ENCODE measurements at places on chromosomes 13 and 19.

- DNase-seq, result peak; percentile 37
These were observed 32.3 kb upstream of the AKAP11 start for GRCh38 chr13:42239644-42240043.

- DNase-seq, result no peak
These were observed 222.9 kb downstream of the SLITRK5 start for GRCh38 chr13:87894059-87894458.

GRCh38 chr19:57317503-57317902 is 2.8 kb upstream of the ZNF543 start:
- DNase-seq, result no peak

DNA sequence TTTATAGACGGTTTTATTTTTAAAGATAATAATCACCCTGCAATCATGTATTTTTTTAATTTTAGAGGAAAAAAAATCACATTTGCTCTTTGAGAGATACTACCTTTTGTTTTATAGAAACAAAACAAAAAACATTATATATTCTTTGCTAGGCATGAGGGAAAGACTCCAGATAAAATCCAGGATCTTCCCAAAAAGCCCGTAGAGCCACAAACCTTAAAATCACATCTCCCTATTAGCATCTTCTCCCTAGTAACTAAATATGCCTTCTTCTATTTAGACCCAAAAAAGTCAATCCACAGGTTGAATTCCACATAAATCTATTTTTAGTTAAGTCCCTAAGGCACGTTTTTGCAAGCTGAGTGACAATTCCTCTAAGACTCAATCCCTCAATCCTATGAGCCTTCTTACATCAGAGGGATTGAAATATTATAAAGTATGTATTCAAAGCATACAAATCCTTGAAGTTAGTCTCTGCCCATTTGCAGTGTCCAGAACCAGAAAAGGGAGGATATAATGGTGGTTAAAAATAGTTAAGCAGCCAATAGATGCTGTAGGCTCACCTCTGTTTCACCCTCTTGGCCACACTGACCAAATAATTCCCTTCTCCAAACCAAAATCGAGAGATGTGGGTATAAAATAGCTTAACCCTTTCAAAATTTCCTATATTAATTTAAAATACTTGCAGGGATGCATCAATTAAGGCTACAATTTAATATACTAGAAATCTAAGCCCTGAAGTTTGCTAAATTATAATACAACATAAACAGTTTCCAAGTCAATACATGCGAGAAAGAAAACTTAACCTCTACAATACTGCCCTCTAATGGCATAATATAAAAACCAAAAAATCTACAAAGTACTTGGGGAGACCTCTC is 64.0 kb downstream of the SERP2 start:
- DNase-seq, result peak; percentile 49

- no peak for DNase-seq
These were observed 39.7 kb downstream of the USP12 start for GRCh38 chr13:27131906-27132305.

GRCh38 chr13:111371720-111372119 is 51.3 kb downstream of the TEX29 start:
- no peak for DNase-seq

DNA sequence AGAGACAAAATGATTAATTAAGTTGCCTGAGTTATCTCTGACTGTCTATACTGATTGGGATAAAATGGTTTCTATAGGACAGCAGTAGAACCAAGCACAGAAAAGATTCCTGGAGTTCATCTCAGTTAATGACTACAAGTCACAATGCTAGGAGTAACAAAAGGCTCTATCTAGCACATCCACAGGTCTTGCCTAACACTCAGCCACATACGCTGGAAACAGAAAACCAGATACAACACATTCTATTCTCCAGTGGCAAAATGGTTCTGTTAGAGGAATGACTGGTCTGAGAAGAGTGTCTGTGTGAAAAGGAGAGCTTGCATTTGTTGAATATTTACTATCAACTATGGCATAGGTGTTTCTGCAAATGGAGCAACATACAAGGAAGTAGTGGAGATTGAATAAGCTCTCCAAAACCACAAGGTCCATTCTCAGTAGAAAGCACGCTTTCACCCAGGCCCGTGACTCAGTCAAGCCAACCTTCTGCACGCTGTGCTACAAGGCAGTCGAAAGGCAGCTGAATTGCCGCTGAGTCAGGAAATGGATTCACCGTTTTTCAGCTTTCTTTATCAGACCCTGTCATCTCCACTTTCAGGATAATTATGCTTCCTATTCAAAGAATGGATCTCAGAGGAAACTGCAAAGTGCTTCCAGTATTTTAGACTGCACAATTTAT is 761.5 kb downstream of the EFNB2 start:
- DNase-seq, result peak; percentile 74

DNA sequence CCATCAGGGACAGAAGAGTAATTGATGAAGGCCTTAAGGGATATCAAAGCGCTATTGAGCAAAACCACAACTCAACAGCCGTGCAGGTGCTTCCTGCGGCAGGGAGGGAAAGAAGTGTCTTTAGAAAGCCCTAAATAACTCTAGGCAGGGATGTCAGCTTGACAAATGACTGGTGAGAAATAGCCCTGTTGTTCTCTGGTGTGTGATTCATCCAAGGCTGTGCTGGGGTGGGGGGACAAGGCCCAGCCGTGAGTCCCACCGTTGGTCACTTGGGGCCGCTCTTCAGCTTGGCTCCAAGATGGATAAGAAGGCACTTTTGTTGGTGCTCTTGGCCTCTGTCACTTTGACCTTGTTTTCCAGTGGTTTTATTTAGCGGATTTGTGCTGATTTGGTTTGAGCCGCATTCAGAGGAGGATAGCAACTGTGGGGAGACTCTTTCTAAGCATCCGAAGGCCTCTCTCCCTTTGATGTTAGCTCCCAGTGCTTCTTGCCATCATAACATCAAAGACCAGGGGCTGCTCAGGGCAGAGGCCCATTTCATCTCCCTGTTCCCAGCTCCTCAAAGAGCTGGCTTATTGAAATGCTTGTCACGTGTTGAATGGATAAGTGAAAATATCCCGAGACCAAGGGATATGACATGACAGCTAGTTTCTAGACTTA is 130.3 kb upstream of the SERP2 start:
- DNase-seq, result peak; percentile 83

GRCh38 chr13:99150575-99151361 is 49.9 kb upstream of the UBAC2 start:
- DNase-seq, result peak; percentile 85

- DNase-seq, result no peak
These were observed 7.2 kb downstream of the GFY start for GRCh38 chr19:49432141-49433073.

DNA sequence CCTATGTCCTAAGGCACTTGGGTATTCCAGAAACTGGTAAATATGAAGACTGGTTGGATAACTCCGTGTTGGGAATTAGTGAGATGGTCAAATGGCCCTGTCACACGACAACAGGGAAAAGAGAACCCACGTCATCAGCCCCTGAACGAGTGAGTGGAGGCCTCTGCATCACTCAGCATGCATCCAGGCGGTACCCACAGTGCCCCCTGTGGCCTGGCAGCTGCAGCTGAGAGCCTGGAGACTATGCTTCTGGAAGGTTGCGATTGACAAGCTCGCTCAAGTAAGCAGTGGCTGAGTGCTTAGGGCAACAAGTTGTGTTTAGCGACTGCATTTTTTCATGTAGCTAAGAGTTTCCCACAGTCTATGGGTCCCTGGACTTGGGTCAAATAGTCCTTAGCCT is 55.9 kb downstream of the COL4A2 start:
- DNase-seq, result no peak

GRCh38 chr13:39760521-39760920 is 105.1 kb downstream of the COG6 start:
- peak; percentile 18 for DNase-seq

- no peak for DNase-seq
These were observed 1.8 kb upstream of the ZNF83 start for GRCh38 chr19:52639996-52640395.

DNA sequence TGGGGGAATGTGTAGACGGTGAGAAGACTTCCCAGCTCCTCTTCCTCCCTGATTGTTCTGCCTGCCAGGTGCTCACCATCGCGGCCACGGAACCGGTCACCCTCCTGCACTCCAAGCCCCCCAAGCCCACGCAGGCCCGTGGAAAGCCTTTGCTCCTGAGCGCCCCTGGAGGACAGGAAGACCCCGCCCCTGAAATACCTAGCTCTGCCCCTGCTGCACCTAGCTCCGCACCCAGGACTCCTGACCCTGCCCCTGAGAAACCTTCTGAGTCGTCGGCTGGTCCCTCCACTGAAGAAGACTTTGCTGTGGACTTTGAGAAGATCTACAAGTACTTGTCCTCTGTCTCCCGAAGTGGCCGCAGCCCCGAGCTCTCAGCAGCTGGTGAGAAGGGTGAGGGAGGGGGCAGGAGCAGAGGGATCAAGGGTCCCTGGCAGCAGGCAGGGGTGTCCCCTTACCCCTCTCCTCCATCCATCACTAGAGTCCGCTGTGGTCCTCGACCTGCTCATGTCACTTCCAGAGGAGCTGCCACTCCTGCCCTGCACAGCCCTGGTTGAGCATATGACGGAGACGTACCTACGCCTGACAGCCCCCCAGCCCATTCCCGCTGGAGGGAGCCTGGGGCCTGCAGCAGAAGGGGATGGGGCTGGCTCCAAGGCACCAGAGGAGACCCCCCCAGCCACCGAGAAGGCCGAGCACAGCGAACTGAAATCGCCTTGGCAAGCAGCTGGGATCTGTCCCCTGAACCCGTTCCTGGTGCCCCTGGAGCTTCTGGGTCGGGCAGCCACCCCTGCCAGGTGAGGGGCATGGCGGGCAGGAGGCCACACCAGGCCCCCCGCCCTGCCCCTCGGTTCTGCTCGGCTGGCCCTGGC is 2.1 kb downstream of the SNAPC2 start:
- DNase-seq, result no peak

DNA sequence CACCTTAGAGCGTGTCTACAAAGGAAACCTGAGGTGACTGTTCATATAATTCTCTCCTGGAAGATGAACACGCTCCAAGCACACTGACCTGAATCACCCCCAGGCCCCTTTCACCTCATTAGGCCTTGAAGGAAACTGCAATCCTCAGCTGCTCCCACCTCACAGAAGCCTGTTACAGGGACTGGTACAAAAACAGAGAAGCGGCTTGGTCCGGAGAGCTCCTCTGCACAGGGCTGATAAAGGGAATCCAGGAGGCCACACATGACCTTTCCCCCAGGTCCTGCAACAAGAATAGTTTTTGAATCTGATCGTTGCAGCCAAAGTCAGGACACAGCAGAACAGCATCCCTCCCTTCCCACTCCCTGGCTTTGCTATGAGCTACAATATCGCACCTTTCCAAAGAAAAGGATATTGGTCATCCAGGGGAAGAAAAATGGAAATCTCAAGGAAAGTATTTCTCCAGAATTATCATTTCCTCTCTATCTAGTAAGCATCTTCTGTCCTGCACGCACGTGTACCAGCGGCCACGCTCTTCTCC is 666.7 kb downstream of the UQCRFS1 start:
- DNase-seq, result no peak

GRCh38 chr13:19940106-19940505 is 18.4 kb upstream of the ZMYM2 start:
- DNase-seq, result no peak

GRCh38 chr19:9586764-9587163 is 2.5 kb upstream of the ZNF121 start:
- DNase-seq, result peak; percentile 55

DNA sequence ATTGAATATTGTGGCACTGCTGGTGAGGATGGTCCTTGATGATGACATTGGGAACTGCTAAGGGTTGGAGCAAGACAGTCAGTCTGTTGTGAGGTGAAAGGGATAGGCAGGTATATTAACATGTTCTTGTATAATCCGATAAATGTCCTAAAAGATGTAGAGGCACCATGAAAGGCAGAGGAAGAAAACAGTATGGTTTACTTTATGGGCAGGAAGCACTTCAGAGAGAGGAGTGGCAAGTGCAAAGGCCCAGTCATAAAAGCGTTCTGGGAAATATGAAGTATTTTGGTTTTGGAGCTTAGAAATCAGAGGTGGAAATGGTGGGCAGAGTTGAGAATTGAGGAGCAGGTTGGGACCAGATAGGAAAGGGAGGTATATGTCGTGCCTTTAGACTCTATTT is 9.5 kb downstream of the NUP58 start:
- DNase-seq, result no peak

DNA sequence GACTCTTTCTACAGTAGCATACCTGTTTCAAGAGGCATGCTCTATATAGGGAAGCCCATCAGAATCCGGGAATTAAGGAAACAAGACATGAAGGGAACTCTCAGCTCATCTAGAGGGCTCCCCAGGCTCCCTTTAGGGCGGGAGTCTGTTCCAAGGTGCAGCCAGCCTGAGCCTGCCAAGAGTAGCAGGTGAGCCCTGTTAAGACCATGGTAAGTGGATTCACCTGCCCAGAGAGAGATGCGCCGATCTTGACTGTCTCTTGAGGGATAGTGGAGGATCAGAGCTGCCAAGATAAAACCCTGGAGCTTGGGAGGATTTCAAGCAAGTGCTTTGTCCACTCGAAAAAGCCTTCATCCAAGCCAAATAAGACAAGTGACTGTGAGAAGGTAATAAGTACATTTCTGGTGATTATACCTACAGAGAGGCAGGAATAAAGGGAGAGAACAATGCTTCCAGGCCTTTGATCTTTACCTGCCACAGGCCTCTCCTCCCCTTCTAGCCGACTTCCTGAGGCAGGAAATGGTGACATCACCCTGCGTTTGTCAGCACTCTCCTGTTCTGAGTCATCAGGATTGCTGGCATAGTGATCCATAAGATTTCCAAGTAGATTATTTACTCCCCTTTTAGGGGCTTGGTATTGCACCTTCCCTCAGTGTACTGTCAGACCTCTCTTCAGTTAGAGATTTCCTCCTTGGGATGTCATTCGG is 31.5 kb downstream of the KLF5 start:
- DNase-seq, result peak; percentile 85

DNA sequence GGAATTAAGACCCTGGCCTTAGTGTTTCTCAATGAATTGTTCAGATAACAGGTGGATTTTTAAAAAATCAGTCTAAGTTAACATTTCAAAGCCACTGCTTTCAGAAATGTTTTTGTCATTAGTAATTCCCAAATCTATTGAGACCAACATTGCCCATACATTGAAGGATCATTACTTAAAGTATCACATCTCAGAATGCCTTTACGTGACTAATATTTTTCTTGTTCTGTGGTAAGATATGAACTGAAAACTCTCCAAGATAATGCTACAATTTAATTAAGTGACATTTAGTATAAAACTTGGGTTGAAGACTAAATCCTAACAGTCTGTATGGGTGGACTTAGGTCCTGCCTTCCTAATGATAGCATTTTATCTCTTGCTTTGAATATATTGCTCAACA is 59.4 kb upstream of the POSTN start:
- peak; percentile 36 for DNase-seq

DNA sequence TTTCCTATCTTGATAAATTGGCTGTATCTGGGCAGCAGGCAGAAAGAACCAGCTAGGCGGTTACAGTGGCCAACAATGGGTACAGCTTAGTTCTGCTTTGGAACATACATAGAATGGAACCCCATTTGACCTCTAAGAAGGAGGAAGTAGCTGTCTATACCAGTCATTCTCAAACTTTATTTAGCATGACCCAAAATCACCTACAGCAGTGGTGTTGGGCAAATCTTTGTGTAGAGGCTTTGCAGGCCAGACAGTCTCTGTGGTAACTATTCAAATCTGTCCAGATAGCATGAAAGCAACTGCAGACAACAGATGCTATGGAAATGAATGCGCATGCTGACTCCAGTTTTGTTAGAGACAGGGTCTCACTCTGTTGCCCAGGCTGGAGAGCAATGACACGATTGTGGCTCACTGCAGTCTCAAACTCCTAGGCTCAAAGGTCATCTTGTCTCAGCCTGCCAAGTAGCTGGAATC is 12.0 kb upstream of the KCNC3 start:
- no peak for DNase-seq
